A549 treated with GW870086 at 1 μM for 4 hours (cell line): ENCODE measurements at places on chromosomes 1 and 21. TPM values are rescaled to one million over a fixed set of nuclear protein-coding genes. Genes with fewer than 3 reads are reported as not detected.

The WDR3 gene
- total RNA-seq: 25.0 to 34.5 TPM (median 29.2 TPM) in 5 replicates

The BRINP2 gene
- 0.10 to 0.54 TPM (median 0.15 TPM) in 5 replicates for total RNA-seq

The SH2D2A gene
- total RNA-seq: 2.6 to 3.9 TPM (median 3.2 TPM) in 5 replicates

The EIF2D gene
- total RNA-seq: 30.8 to 35.7 TPM (median 34.9 TPM) in 5 replicates

The CD101 gene
- total RNA-seq: 0.06 to 0.35 TPM (median 0.10 TPM) in 5 replicates

The RUNX3 gene
- 4.4 to 6.8 TPM (median 5.3 TPM) in 5 replicates for total RNA-seq

The OR2T12 gene
- not detected in 5 replicates for total RNA-seq

The HPCA gene
- total RNA-seq: 0.14 to 0.66 TPM (median 0.38 TPM) in 5 replicates

The KRTAP19-1 gene
- not detected in 5 replicates for total RNA-seq

The KRTAP12-2 gene
- not detected in 5 replicates for total RNA-seq

The DIO1 gene
- total RNA-seq: 0.09 to 0.16 TPM in 2 of 5 replicates, not detected in the others

The TMEM82 gene
- not detected in 5 replicates for total RNA-seq

The MOB3C gene
- total RNA-seq: 3.9 to 4.7 TPM (median 4.5 TPM) in 5 replicates

The LEMD1 gene
- total RNA-seq: not detected in 5 replicates

The CLSTN1 gene
- 54.6 to 67.4 TPM (median 63.2 TPM) in 5 replicates for total RNA-seq

The ATP1A4 gene
- not detected in 5 replicates for total RNA-seq

The OR2T33 gene
- not detected in 5 replicates for total RNA-seq

The RABGAP1L gene
- 4.3 to 7.4 TPM (median 5.4 TPM) in 5 replicates for total RNA-seq

The ABCG1 gene
- 2.3 to 2.8 TPM (median 2.6 TPM) in 5 replicates for total RNA-seq

The DCLRE1B gene
- total RNA-seq: 7.3 to 9.7 TPM (median 8.8 TPM) in 5 replicates

The NBPF4 gene
- total RNA-seq: 0.05 to 0.14 TPM (median 0.14 TPM) in 3 of 5 replicates, not detected in the others

The FCRL4 gene
- not detected in 5 replicates for total RNA-seq

The OXCT2 gene
- total RNA-seq: 0.49 to 0.97 TPM (median 0.63 TPM) in 5 replicates

The RHOU gene
- total RNA-seq: 4.5 to 7.1 TPM (median 6.4 TPM) in 5 replicates

The SDC3 gene
- 7.9 to 9.7 TPM (median 8.3 TPM) in 5 replicates for total RNA-seq

The NPPB gene
- total RNA-seq: 0.24 TPM in 1 of 5 replicates, not detected in the others

The CLCA4 gene
- total RNA-seq: not detected in 5 replicates

The EDN2 gene
- total RNA-seq: 17.9 to 23.1 TPM (median 21.5 TPM) in 5 replicates

The SMIM1 gene
- 0.79 to 1.9 TPM (median 1.3 TPM) in 5 replicates for total RNA-seq

The FAM163A gene
- not detected in 5 replicates for total RNA-seq

The OR10J1 gene
- not detected in 5 replicates for total RNA-seq

The MTFR1L gene
- 25.1 to 27.2 TPM (median 27.2 TPM) in 5 replicates for total RNA-seq
